ENCODE measurements at places on chromosomes 12 and 14.
A peak's percentile ranks its signal among the peaks of the same experiment; 100 is the strongest.

DNA sequence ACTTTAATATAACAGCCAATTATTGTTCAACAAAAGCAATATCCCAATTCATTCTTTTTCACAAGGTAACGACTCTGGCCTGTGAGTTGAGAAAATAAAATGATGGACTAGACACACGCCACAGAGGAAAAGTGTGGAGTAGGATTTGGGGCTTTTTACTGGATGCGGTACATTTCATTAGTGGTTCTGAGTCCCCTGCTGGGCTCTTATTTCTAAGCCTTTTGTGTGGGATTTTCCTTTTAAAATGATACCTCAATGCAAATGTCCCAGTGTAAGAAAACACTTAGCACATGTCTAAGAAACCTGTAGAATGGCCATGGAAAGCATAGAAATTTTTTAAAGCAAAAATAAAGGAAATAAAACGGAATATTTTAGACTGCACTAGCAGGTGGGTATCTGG lies 73.4 kb downstream of the C12orf42 start:
- no peak for DNase-seq

- DNase-seq = peak; percentile 98
These were observed 770.9 kb upstream of the FOXG1 start for GRCh38 chr14:27995691-27996090.

DNA sequence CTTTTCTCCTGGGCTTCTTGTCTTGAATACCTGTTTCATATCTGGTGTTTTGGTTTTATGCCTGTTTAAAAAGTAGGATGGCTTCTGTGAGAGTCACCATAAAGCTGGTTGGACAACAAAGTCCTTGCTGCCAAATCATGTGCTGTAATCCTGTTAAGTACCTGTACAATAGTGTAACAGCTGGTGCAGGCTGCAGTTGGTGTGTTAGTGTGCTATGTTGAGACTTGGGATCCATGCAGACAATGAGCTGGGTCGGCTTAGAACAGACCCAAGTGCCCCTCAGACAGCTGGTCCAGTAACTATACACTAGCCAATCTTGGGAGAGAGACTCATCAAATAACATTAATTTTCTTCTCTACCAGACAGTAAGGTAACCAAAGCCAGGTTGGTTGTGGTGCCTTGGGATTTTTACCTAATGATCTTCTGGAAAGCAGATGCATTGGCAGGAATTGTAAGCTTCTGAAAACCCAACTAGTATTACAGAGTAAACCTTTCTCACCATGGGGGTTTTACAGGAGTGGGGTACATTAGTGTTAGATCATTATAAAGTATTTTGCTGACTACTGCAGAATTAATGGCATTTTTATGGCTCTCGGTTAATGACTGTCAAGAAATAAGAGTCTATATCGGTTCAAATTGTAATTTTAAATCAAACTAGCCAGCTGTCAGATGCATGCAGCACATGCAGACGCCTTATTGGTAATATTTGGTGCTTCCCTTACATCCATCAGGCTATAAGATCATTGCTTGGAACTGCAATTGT lies 231.2 kb downstream of the PDZRN4 start:
- no peak for DNase-seq

GRCh38 chr14:104200106-104200505 lies 61.7 kb downstream of the KIF26A start:
- DNase-seq = no peak

GRCh38 chr14:104977681-104978653 lies at the start of gene AHNAK2:
AHNAK2 (minus strand) TSS chr14:104978374; CDS start chr14:104978237, 137 bp downstream.
- no peak for DNase-seq

DNA sequence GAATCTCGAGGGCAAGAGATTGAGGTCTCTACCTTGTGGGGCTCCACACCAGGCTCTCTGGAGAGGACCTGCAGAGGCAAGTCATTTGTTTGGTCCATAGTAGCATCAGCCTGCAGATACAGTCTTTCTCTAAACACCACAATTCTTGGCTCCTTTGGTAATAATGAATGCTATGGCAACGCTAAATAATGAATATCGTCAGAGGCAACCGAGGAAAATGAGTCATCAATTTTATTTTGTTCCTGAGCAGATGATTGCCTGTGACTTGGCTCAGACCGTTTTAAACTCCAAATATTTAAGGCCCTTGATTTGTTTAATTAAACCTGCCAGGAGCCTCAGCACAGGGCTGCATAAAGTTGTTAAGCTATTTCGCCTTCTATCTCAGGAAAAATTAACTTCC lies 924.1 kb upstream of the TMEM132C start:
- no peak for DNase-seq

DNA sequence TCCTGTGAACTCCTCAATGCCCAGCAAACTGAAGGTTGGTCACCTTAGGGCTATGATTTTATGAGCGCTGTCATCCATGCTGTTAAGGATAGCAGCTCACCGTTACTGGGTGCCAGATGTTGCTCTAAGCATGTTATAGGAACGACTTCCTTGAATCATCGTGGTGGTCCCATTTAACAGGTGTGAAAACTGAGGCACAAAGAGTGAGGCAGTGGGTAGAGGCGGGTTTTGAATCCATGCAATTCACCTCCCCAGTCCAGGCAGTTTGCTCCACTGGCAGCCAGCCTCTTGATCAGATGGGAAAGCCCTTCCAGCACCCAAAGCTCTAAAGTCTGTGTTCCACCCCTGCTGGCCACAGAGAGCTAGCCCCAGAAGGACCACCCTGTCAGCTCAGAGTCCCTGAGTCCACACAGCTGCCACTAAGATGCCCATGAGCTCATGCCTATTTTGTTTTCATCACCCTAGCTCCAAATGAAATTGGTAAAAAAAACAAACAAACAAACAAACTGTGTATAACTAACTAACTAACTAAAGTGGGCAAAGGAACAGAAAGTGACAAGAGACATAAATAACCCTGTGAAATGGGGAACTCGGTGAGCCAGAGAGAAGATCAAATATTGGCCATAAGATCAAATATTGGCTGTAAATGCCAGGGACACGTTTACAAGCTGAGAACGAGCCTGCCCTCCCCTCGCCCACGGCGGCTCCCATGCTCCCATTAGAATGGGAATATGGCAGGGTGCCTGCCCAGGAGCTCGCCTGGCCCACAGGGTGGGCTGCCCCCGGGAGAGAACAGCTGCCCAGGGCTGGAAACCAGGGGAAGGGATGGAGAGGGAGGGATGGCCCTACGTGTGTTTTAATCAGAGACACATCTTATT lies 72.3 kb upstream of the RFLNA start:
- no peak for DNase-seq

DNA sequence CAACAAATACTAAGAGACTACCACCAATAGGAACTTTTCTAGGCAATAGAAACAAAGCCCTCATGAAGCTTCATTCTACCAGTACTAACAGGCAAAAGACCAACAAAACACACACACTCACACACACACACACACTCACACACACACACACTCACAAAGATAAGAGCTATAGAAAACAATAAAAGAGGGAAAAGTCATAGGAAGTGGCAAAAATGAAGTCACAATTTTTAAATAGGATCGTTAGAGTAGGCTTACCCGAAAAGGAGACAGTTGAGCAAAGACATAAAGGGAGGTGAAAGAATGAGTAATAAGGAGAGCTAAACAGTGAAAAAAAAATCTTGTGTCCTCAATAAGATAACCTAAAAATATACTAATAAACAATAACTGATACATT lies 66.5 kb downstream of the C2CD5 start:
- no peak for DNase-seq

GRCh38 chr14:100155049-100155621 lies 4.3 kb downstream of the DEGS2 start:
- DNase-seq = no peak

DNA sequence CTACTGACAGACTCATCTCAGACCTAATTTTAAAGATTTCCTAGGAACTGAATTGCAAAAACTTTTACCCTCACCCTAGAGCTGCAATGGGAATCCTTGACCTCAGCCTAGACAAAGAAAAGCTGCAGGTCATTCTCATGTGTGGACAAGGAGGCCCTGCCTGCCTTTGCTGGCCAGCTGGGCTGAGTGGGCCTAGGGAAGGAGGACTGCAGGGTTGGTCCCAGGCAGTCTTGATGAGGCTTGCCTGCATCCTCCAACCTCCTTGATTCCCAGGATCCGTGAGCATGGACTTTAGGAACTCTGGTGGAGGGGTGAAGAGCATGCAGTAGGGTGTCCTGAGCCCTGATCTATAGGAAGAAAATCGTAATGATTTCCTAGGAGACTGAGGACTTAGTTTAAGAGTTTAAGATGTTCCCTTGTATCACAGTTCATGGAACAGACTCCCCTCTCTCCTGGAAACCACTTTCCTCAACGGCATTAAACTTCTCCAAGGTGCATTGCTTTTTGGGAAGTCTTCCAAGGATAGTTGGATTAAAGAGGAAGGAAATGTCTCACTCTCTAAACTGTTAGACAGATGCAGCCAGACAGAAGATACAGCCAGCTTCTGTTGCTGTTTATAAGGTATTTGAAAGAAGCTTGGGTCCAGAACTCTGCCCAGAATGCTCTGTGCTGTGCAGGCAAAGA lies 55.4 kb upstream of the DDX11 start:
- no peak for DNase-seq

- no peak for DNase-seq
These were observed 873.6 kb downstream of the C12orf50 start for GRCh38 chr12:87155621-87156020.

- no peak for DNase-seq
These were observed 238.5 kb downstream of the GPHN start for GRCh38 chr14:66746316-66747006.

DNA sequence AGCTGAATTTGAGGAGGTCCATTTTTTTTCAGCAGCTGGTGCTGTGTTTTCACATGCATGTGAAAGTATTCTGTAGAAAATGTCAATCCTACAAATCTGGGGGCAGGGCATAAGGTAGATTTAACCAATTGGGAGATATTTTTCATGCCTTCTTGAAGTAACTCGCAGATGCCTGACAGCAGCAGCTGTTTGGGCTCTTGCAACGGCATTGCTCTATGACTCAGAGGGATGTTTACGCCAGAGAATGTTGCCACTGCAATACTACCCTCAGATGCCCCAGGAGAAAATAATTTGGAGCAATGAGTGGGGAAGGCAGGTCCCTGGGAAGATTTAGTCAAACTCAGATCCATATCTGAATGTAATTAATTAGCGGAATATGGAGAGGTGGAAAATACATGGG lies 42.5 kb upstream of the MYBPC1 start:
- no peak for DNase-seq

- no peak for DNase-seq
These were observed 26.9 kb downstream of the FIGNL2 start for GRCh38 chr12:51821440-51822260.

GRCh38 chr12:70698345-70698744 lies 61.1 kb upstream of the PTPRB start:
- no peak for DNase-seq

DNA sequence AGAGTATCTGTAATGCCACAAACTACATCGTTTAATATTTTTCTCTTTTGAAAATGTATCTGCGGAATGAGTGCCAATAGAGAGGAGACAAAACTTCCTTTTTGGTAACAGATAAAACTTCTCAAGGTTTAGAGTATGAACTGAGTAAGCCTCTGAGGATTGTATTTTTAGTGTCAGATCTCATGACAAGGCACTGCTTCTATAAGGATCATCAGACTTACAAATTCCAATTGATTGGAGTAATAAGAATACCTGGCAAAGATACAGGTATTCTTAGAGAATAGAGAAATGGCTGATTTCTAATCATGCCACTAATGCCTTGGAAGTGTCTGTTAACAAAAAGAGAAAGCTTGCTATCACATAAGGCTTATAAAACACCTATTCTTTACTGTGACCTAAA lies 45.3 kb downstream of the SLC35F4 start:
- no peak for DNase-seq

GRCh38 chr12:13036881-13037280 lies 7.3 kb upstream of the FAM234B start:
- no peak for DNase-seq

DNA sequence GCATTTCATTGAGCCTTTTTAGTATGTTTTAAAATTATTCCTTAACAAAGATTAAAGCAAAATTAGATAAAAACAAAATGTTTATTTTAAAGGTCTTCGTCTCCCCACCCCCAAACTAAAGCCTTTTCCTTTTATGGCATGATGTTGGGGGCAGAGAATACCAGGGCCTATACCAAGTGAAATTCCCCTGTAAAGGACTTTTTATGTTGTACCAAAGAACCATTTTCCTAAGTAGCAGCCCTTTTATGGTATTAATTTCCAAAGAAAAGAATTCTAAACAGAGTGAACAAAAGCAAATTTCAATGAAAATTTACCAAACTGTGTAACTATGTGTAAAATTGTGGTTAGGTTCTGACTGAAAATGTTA lies 71.9 kb upstream of the GNPNAT1 start:
- no peak for DNase-seq

GRCh38 chr12:78719721-78720120 lies 144.9 kb upstream of the SYT1 start:
- DNase-seq = no peak

- no peak for DNase-seq
These were observed 130.3 kb upstream of the DNM1L start for GRCh38 chr12:32548691-32549281.

DNA sequence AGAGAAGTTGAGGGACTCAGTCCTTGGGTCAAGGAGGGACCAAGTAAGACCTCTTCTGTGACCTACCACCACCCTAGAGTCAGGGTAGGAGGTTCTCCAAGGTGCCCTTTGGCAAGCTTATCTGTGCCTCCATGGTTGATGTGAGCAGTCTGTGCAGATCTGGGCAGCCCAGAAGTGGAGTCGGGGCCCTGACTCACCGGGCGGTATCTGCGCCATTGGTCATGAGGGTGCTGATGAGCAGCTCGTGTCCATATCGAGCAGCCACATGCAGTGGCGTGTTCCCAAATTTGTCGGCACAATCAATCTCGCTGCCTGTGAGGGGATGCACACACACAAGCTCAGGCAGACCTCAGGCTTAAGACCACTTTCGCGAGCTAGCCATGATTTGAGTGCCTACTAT lies 5.1 kb downstream of the ANKRD52 start:
- no peak for DNase-seq

DNA sequence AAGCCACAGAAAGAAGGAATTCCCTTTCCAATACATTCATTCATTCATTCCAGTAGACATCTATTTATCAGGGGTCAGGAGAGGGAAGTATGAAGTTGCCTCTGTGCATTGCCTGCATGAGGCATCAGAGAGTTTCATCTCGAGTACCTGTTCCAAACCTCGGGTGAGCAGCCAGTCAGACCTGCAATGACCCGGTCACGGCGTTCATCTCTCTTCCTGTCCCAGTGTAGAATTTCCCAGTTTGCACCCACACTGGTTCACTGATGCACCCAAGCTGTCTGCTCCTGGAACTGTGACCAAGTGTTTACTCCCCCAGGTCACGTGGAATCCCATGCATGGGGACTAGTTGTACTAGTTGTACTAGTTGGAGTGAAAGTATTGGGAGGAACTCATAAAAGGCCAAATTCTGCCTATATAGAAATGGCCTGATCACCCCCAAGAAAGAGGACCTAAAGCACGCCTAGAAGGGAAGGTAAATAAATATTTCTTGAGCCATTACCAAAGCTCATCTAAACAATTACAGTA lies 22.3 kb upstream of the PRKAB1 start:
- DNase-seq = no peak

- no peak for DNase-seq
These were observed 13.7 kb downstream of the FGD6 start for GRCh38 chr12:95203487-95204030.
